ENCODE measurements at places on chromosomes 6 and 20.

DNA sequence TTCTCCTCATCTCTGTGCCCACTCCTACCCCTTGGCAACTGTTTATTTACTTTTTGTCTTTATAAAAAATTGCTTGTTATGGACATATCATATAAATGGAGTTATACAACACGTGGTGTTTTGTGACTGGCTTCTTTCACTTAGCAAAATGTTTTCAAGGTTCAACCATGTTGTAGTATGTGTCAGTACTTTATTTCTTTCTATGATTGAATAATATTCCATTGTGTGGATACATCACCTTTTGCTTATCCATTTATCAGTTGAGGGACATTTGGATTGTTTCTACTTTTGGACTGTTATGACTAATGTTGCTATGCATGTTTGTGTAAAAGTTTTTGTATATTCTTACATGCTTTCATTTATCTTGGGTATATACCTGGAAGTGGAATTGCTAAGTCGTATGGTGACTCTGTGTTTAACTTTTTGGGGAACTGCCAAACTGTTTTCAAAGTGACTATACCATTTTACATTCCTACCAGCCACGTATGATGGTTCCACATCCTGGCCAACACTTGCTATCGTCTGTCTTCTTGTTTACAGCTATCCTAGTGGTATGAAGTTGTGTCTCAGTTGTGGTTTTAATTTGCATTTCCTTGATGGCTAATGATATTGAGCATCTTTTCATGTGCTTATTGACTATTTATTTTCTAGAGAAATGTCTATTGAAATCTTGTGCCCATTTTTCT, 84.4 kb downstream of the SLX4IP start:
- no peak for DNase-seq

DNA sequence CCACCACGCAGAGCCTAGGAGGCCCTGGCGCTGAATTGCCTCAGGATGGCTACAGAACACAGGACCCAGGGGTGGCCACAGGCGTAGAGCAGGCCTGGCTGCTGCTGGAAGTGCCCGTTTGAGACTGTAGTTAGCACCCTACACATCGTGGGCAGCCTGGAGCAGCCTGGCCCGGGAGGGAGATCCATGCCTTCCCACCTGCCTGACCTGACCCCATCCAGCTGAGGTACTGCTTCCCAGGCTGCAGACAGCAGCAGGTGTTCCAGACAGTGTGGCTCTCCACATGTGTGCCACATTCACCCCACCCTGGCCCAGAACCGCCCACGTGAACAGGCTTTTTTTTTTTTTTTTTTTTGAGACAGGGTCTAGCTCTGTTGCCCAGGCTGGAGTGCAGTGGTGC, 20.9 kb upstream of the MAP1LC3A start:
- DNase-seq = no peak

DNA sequence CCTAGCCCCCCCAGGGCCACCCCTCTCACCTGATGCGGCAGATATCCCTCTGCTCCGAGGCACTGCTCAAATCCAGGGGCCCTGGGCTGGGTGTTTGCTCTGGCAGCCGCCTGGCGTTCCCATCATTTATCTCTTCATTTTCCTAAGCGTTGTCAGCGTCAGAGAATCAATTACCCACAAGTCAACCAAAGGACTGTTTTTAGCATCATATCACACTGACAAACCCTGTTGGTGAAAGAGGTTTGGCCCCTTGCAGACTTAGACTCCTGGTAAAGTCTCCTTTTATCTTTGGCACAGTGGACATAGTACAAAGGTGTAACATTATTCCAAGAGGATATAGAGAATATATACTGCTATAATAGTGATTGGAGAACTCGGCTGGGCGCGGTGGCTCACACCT, at the start of gene GHRH:
Gene GHRH (minus strand): TSS at position 101 of the 400 bp plus-strand sequence. CDS start 4,925 bp downstream, outside the sequence.
- DNase-seq = no peak

DNA sequence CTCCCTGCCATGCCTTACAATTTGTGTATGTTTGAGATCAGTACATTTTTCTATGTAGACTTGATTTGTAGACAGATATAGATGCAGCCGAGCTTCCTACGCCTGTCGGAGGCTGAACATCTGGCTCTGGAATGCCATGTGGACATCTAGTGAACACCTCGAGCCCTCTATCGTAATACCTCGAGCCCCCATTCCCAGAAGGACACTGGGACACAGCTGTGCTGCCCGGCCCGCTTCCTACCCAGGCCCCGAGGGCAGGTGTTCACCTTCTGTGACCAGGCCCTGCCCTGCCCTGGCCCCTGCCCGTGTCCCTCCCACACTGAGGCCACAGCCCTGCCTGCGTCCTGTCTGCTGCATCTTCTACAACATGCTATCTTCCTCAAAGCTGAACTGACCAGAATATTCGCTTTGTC, 12.9 kb downstream of the RPS6KA2 start:
- no peak for DNase-seq

- no peak for DNase-seq
Observed at GRCh38 chr6:98957450-98957849, 9.7 kb upstream of the FBXL4 start.

GRCh38 chr20:12966468-12967085, 42.2 kb upstream of the SPTLC3 start:
- no peak for DNase-seq

DNA sequence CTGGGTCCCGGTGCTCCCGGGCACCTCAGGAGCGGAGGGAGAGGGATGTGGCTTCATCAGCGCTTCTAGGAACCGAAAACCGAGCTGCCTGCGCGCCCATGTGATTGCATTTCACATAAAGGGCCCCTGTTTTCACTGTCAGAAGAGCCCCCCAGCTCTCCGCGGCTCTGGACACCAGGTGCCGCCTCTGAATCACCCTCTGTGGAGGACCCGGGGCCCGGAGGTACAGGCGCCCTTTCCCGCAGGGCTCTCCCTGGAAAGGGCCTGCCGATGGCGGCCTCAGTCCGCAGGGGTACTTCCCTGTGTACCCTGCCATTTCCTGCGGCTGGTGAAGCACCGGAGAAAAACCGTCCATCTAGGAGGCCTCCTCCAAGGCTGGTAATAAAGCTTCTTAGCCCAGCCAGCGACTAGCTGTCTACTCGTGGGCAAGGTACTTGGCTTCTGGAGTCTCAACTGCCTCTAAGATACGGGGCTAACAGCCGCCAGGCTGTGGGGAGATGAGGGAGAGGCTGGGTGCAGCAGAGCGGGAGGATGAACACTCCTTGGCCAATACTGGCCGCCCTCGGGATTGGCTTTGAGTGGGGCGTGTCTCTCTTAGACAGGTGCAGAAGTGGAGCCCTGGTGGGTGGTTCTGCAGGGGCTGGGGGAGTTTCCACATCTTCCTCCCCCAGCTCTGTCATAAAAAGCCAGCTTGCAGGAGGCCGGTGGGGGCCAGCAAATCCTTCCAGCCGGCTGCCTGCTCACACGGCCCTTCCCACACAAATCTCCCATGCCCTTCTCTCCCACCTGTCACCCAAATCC, 1.6 kb downstream of the PPP1R16B start:
- DNase-seq = peak; percentile 3

- DNase-seq = no peak
Observed at GRCh38 chr6:100880149-100880852, 828 bp downstream of the ASCC3 start.

DNA sequence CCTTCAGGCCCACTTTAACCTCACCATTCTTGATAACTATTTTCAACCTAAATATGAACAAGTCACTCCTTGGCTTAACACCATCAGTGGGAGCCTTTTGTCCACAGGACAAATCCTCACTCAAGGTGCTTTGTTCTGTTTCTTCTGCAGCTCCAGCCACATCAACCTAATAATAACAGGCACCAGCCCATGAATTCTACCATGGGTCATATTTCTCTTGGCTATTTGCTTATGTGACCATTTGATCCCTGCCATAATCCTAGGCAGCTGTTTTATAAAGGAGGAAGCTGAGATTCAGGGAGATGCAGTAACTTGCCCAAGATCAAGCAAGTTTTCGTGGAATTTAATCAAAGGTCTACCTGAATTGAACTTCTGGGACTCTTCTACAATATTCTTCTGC, 561.3 kb downstream of the DHX35 start:
- DNase-seq = no peak

GRCh38 chr6:42337985-42338743, 113.6 kb downstream of the TRERF1 start:
- no peak for DNase-seq

- DNase-seq = no peak
Observed at GRCh38 chr6:137155830-137156229, 17.6 kb downstream of the IL22RA2 start.

DNA sequence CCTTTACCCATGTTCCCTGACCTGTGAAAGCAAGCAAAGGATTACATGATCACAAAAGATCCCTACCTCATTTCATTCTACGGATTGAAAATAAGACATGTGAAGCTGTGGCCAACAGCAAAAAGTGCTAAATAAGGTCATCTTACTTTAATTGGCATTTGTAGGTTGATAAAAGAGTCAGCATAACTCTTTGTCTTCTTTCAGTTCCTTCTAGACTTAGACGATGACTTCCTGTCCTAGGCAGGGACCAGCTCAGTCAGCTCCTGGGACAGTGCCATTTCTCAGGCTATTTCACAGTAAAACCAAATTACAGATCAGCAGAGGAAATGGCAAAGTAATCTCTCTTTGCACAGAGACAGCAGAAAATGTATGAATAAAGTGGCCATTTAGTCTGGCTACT, 480.7 kb downstream of the RFPL4B start:
- DNase-seq = no peak

DNA sequence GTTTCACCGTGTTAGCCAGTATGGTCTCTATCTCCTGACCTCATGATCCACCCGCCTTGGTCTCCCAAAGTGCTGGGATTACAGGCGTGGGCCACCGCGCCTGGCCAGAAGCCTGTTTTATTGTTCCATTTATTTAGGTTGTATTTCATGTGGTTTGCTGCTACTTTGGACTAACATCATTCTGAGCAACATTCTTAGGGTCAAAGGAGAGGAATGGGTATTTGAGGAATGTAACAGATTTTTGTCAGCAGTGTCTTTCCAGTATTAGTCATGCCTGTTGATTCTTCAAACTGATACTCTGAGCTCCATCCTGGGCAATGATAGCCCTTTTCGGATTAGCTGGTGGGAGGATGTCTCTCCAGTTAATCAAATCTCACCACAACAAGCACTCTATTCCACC, 213.0 kb upstream of the CITED2 start:
- no peak for DNase-seq

- DNase-seq = no peak
Observed at GRCh38 chr20:60768216-60768615, 483.8 kb upstream of the CDH4 start.

DNA sequence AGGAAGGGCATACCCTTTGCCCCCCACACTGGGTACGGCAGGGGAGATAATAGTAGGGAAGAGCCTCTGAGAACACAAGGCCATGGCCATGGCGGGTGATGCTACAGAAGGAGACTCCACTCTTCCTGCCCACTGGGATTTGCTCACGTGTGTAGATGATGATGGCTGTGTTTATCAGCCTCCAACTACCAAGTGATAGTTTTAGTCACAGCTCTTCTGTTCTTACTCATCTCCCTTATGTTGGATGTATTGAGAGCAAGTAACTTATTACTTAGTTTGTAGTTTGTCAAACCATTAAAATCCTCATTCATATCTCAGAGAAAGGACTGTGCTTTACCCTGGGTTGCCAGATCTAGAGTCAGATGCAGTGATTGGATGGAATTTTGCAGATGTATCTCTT, 66.0 kb downstream of the CDH26 start:
- DNase-seq = no peak
